ENCODE measurements at places on chromosomes 3 and 15.

GRCh38 chr3:51975852-51976549 lies 1.1 kb downstream of the ABHD14A start:
- no peak for DNase-seq

GRCh38 chr3:122642935-122643334 lies 37.7 kb upstream of the PARP14 start:
- DNase-seq = no peak

DNA sequence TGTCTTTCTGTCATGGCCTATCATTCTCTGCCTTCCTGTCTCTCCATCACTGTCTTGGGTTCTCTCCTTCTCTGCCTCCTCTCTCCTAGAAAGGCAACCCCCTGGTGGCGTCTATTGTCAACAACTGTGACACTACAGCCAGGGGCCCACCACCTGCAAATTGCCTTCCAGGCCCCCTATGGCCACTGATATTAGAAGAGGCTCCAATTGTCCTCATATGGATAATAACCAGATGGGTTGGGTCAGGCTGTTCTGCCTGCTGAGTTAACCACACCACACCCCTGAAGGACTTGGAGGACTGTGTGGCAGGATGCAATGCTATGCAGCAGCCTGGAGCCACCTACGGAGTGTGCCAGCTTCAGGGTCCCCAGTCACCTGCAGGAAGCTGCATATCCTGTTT lies 665.0 kb downstream of the NTRK3 start:
- DNase-seq = no peak

- DNase-seq = no peak
Observed at GRCh38 chr3:143464850-143465249, 345.3 kb downstream of the CHST2 start.

- no peak for DNase-seq
Observed at GRCh38 chr3:55893045-55893664, 406.0 kb upstream of the WNT5A start.

DNA sequence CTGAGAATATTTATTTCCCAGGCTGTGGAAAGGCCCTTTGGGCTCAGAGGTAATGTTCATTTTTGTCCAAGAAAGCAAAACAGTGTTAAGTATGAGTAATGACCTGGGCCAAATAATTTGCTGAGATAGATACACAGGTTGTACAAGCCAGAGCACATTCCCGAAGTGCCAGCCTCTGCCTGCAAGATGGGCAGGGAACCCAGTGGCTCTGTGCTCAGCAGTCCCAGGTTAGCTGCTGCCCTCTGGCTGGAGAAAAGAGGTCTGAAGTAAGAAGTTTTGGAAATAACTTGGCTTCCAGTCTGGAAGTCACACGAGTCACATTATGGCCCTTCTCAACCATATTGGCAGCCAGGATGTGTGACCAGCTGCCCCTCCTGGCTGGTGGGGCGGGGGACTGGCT lies 20.2 kb downstream of the MYZAP start:
- no peak for DNase-seq

GRCh38 chr3:38487323-38487722 lies 8.8 kb upstream of the EXOG start:
- DNase-seq = no peak

- no peak for DNase-seq
Observed at GRCh38 chr15:96804754-96805153, 474.3 kb downstream of the NR2F2 start.

DNA sequence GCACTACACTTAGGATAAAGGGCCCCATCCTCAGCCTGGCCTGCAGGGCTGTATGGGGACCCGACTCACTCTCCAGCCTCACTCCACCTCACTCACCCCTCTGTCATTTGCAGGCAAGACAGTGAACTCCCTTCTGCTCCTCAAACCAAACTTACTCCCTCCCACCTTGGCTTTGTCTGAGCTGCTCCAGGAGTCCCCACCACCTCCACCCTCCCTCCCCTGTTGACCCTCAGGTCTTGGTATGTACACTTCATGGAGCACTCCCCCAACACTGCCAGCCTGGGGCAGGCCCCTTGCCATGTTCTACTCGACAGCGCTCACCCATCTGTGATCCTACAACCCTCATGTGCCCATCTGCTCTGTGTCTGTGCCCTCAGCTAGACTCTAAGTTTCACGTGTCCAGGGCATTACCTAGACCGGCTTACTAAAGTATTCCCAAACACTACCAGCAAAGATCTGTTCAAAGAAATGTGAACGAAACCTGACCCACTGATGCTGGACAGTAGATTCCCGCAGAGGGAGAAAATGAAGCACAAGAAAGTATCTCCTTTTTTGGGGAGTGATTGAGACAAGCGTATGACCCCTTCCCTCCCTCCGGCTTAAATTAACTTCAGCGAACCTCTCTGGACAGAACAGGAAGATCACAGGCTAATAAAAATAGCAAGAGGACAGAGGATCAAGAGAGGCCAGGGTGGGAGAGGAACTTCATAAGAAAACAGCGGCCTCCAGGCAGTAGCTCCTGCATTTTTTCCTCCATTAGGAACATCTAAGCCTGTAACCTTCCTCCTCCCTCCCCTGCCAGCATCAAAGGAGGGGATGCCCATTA lies 113.2 kb downstream of the RFTN1 start:
- DNase-seq = no peak

DNA sequence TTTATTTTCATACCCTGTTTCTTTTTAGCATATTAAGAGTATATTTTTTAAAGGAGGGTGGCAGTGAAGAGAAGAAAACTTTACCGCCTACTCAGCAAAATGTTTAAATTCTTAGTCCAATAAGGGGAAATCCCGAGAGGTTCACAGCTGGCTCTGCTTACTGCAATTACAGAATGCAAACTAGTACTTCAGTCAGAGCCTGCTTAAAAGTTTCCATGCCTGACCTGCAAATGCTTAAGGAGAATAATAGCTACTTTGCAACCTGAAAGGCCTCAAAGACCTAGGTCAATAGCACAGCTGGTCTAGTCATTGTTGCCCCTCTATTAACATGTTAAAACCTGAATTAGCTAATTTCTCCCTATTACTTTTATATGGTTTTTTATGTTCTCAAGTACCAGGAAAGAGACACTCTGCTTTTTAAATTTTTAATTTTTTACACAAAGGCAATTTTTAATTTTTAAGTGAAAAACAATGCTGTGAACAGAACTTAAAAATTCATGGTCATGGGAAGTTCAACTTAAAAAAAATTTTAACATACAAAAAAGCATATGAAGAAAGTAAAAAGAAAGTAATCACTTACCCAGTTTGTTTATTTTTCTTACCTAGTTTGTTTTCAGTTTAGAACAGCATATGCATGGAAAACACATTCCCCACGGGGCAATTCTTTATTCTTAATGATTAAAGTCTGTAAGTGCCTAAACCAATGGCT lies 79.2 kb downstream of the P3H2 start:
- DNase-seq = no peak

DNA sequence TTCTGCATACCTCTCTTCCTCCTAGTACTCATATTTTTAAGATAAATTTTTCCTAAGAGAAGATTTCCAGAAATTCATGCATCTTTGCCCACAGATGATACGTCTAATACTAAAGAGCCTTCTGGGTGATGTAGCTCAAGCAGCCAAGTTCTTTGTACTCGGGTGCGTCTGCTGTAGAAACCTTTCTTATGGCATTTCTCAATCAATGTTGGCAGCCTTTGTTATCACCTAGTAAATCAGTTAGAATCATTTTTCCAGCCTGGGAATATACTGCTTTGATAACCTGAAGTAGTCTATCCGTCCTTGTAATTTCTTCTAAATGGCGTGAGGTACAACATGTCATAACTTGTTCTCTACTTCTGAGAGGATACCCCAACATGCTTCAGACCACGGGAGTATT lies 104.5 kb downstream of the GOLIM4 start:
- no peak for DNase-seq

DNA sequence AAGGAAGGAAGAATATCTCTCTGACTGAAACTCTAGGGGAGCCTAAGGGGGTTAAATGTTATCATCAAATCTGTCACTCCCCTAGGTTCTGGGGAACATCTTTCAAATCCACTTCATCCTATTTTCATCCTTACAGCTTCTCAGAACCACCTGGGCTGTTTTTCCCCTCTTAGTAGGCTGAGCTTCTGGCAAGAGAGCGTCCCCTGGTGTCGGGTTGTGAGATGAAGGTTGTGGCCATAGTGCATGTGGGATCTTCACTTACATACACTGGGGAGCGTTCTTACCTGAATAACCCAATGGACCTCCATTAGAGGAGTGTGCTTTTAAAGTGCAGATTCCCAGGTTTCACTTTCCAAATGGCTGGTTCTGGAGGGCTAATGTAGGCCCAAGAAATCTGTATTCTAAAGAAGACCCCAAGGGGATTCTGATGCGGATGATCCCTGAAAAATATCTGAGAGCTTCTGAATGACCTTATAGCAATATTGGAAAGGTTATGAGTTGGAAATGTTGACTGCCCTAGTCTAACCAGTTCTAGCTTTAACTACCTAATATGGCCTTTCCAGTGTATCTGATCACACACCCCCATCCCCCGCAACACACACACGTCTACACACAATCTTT lies 663.7 kb downstream of the AGBL1 start:
- peak; percentile 25 for DNase-seq

- DNase-seq = no peak
Observed at GRCh38 chr15:96416218-96416933, 85.9 kb downstream of the NR2F2 start.

- no peak for DNase-seq
Observed at GRCh38 chr3:101900736-101901135, 51.4 kb downstream of the NFKBIZ start.

DNA sequence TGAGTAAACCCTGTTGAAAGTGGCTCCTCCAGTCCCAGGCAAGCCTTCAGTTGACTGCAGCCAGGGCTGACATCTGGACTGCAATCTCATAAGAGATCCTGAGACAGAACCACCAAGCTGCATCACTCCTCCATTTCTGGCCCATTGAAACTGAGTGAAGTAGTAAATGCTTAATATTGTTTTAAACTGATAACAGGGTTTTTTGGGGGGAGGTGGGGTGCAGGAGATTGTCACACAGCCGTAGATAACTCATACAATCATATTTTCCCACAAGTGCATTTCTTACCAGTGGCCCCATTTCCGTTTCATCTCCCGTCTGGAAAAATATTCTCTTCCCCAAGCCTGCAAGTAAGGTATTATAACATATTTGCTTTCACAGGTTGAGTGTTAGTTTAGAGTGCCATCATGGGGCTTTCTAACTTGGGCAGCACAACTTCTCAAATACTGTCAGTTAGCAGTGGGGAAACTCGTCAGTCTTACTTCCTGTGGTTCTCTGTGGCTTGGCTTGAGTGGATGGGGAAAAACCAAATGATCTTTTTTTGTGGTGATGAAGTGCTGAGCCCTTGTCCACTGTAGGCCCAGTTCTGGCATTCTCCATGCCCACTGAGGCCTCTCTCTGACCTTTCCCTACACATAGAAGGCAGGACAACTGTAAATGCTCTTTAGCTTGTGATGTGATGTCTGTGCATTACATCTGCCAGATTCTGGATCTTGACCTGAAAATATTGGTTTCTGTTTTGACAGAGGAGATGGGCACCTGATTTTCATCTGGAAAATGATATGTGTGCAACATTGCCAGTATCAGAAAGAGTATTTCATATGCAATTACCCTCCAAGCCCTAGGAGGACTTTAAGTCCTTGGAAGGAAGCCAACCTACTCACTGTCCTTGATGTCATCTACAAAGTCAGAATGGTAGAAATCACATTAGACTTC lies 90.1 kb upstream of the BHLHE40 start:
- no peak for DNase-seq

GRCh38 chr3:9161811-9162210 lies 87.6 kb downstream of the SRGAP3 start:
- DNase-seq = no peak

DNA sequence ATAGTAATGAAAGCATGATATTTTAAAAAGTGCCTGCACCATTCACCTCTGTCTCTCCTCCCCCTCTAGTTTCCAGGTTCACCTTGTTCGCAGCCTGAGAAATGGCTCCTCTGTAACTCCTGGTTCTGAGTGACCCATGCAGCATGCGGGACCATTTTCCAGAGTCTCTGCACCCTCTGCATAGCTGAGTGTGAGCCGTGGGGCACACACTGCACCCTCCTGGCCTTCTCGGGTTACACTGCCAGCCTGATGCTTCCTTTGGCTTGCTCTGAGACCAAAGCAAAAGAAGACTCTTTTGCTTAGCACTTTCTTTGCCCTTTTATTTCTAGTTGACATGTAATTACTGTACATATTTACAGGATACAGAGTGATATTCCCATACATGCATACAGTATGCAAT lies 287.3 kb downstream of the GABRG3 start:
- DNase-seq = no peak

GRCh38 chr3:102089239-102089638 lies 239.9 kb downstream of the NFKBIZ start:
- no peak for DNase-seq

DNA sequence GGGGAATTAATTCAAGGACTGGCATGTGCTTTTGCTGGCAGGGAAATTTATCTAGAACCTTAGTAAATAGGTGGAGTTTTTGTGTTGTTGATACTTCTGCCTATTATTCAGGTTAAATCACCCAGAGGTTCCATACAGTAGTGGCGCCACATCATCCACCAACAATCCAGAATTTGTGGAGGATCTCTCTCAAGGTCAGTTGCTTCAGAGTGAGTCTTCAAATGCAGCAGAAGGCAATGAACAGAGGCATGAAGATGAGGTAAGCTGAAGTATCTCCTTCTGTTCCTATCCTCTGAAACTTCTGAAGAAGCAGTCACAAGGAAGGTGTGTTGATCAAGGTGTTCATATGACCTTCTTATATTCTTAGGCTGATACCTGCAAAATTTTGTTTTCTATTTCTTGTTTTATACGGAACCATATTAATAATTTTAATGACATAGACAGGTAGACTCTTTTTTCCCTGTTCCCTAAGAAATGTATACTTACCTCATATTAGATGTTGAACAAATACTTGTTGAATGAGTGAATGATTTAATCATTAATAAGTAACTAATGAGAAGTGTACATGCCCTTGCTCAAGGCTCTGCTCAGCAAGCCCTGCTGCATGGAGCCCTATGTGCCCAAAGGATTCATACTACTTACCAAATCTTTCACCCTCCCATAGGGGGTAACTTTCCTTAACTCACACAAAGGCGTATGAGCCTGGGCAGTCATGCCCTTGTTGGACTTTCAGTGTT lies 43.6 kb downstream of the HMG20A start:
- no peak for DNase-seq

DNA sequence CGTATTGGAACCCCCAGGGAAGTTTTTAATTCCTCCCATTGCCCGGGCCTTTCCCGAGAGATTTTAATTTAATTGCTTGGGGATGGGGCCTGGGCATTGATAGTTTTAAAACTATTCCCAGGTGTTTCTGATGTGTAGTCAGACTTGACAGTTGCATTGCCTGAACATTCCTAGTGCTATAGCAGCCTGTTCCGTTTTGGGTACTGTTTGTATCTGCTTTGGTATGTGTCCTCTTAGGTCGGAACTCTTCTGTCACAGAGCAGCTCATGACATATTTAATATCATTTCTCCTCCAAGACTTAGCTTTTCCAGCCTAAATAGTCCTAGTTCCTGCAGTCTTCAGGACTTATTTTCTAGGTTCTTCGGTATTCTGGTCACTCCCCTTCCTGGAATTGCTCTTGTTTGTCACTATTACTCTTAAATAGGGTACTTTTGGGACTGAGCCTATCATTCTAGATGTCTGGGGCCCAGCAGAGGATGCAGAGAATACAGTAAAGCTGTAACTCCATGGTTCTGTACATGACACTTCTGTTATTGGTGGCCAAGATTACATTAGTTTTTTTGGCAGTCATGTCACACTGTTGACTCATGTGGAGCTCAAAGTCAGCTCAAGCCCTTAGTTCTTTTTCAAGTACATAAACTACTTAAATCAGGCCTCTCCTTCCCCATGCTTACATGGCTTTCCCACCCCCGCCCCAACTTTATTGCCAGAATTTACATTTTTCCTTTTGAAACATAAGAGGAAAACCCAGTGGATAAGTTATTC lies 81.5 kb downstream of the BBX start:
- DNase-seq = no peak

GRCh38 chr3:16320711-16321110 lies 55.7 kb downstream of the OXNAD1 start:
- no peak for DNase-seq

Measured in naive thymus-derived CD4-positive, alpha-beta T cell (primary cell).